ENCODE measurements at places on chromosomes 4 and X.

GRCh38 chrX:40272776-40273175 is 175.0 kb upstream of the BCOR start:
- DNase-seq, result no peak

DNA sequence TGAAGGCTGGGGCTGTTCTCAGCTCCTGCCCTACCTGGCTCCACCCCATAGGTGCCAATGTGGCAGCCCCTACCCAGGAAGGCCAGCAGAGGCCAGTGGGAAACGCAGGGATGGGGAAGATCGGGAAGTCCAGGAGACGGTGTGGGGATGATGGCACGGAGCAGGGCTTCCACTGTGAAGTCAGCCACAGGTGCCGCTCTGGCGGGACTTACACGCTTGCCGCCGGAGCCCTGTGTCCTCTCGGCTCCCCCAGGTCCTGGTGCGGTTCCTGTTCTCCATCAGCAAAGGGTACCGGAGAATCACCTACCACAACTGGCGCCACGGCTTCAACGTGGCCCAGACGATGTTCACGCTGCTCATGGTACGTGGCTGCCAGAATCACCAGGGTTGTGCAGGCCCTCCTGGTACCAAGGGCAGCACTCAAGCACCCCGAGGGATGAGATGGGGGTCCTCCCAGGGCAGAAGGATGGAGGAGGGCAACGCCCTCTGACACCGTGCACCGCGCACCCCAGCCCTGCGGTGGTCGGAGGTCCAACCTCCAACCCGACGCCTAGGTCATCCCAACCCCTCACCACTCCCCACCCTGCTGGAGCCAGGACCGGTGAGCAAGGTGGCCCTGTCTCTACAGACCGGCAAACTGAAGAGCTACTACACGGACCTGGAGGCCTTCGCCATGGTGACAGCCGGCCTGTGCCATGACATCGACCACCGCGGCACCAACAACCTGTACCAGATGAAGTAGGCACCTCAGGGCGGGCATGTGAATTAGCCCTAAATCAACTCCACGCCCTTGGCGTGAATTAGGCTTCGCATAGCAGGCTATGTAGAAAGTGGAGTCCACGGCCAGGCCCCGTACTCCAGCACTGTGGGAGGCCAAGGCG is 12.0 kb downstream of the ATP5ME start:
- no peak for DNase-seq

DNA sequence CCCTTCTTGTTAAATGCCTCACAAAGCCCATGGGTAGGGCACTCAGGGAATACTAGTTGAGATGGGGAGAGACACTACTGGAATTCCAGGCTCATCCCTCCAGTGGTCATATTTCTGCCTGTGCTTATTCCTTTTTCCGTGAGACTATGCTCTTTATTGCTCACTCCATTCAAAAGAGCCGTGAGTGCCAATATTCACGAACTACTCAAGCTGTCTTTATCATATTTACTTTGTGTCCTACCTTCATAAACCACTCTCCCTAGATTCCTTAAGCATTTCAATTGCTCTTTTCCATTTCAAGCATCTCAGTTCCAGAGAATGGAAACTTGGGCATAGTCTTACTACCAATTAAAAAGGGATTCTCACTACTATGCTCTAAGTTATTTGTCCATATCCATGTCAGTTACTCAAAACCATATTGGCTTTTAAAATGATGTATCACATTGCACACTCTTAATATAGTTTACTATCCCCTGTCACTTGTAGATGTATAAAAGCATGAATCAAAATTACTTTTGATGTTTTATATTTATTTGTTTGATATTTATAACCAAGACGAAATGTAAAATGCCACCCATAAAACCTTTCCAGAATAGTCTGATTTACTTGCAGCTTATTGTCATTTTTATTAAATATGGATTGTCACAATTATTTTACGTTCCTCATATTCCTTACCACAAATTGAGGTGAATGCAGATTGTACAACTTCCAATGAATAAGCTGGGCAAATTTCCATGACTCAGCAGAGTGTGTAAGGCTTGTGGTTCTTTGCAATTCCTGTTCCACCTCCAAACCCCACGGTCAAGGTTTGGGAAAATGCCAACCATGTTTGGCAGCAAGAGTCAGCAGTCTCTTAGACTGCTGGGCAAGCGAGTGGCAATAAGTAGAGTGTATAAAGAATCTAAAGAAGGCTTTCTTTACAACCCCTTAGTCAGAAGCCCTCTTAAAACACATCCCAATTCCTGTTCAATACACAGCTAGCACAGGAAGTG is 24.4 kb downstream of the ENOX2 start:
- no peak for DNase-seq

DNA sequence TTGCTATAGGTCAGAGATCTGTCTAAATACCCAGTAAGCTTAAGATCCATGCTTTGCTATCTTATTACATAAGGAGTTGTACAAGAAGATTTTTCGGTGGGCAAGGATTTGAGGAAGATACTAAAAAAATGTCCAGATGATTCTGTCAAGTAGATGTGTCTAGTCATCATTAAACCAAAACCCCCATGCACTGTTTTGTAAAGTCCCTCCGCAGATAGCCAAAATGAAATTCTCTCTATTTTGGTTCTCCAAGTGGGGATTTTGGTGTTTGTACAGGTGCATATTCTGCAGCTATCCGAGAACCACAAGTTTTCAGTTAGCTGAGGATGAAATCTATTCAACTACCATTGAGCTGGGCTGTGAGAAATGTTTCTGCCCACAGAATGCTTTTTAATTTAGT is 994.8 kb downstream of the NLGN4X start:
- DNase-seq, result no peak

GRCh38 chr4:40550948-40551462 is 78.7 kb downstream of the RBM47 start:
- peak; percentile 29 for DNase-seq

GRCh38 chr4:102730968-102731533 is 29.7 kb downstream of the MANBA start:
- DNase-seq, result no peak

DNA sequence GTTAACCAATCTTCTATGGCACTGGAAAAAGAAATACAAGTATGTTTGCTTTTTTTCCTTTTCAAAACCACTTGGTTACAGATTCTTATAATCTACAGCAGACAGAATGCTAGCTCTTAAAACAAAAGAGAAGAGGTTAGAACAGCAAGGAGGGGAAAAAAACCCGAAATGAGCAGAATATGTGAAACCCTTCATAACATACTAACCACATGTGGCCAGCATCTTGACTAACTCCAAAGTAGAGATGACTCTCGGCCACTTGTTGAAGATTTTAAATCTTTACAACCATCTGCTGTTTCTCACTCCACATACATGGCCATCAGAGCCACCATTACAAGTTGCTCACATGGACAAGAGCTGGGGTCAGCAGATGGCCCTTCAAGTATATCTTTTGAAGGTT is 100.3 kb downstream of the PAPSS1 start:
- DNase-seq, result no peak

DNA sequence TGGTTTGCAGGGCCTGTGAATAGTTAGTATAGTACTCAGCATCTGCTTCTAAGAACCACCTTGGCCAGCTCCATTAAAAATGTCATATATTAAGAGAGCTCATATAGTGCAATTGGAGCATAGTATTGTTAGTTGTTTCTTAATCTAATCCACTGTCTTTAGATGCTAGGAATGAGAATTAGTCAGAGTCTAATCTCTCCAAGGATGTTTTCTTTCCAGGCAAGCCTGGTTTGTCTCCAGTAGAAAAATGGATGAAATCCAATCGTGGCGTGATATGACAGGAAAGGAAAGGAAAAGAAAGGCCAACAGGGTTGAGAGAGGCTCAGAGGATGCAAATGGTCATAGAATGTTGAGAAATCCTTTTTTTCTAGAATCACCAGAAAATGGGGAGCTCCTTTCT is 15.0 kb upstream of the TMEM164 start:
- DNase-seq, result no peak

- DNase-seq, result no peak
These were observed 946.4 kb downstream of the PDHA2 start for GRCh38 chr4:96786306-96786705.

DNA sequence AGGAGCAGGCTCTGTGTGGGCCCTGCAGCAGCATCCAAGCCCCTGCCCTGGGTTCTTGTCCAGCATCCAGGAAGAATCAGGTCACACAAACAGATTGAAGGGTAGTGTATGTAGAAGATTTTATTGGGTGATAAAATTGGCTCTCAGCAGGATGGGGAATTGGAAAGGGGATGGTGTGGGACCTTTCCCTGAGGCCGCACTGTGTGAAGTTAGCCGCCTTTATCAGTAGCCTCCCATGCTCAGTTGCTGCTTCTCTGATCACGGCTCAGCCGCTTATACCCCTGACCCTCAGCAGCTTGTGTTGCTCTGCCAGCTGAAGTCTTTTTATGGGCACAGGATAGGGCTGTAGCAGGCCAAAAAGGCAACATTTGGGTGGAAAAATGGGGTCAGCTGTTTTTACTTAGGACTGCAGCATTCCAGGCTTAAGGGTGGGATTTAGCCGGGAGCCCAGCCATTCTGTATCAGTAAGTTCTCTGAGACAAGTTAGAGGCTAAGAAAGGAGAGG is 35.2 kb upstream of the CCNG2 start:
- DNase-seq, result no peak

- DNase-seq, result no peak
These were observed 84.5 kb upstream of the UXT start for GRCh38 chrX:47743504-47743903.
